Stimulated activated CD8-positive, alpha-beta memory T cell treated with anti-CD3 and anti-CD28 coated beads, Interleukin-2, amount 100 ng/mL, for 48 hours (primary cell): ENCODE measurements at places on chromosomes 4 and X.

DNA sequence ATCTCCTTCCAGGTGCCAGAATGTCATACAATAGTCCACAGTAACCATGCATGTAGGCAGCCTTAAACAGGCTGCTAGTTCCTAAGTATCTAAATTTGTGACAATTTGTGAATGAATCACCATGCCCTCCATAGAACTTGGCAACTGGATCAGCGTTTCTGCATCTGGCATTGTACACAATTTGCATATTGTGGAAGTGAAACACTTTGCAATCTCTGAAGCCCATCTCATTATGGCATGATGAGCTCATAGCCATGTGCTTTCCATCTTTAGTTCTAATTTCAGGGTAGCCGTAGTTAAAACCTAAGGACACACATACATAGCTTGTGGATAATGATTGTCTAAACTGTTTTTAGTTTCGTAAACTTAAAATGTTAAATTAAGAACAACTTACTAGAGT lies 573.6 kb downstream of the PPP4R3C start:
- DNase-seq, result no peak

GRCh38 chrX:95760356-95760755 lies 924.3 kb upstream of the DIAPH2 start:
- DNase-seq, result no peak

- DNase-seq, result no peak
Measured at GRCh38 chr4:38181286-38181685, 221.1 kb downstream of the PTTG2 start.

DNA sequence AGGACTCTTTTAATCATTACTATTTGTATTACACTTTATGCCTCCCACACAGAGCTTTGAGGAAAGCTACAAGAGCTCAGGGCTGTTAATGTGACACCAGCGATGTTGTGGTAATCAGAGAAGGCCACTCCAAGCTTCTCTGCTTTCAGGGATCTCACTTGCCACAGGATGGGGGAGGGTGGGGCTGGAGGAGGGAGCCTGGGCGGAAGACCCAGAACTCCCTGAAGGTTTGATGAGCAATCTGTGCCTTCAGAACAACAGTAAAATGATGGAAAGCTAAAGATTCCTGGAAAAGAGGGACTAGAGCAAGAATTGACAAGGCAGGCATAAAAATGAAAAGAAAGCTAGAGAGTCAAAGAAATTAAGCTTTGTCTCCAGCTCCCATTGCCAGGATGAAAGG lies 75.6 kb downstream of the MAML3 start:
- DNase-seq, result no peak

GRCh38 chr4:82823062-82823461 lies 24.5 kb upstream of the SCD5 start:
- DNase-seq, result no peak

DNA sequence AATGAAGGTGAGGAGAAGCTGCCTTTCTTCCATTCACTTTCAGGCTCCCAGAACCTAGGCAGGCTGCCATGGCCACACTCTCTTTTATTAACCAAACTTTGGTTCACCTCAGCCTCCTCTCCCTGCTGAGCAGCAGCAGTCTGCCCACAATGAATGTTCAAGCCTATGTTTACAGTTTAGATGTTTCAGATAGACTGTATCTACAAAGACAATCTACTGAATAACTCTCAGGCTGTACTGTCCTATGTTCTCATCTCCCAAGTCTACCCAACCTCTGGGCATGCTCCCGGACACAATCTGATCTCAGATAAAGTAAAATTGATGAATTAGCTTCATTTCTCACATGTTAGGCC lies 59.2 kb upstream of the TMEM164 start:
- no peak for DNase-seq

- no peak for DNase-seq
Measured at GRCh38 chrX:134679221-134679620, 20.9 kb upstream of the PLAC1 start.

GRCh38 chr4:126687655-126688358 lies 945.0 kb upstream of the INTU start:
- no peak for DNase-seq
